ENCODE measurements at places on chromosomes 5 and 9.

- DNase-seq: no peak
Observed at GRCh38 chr9:79193501-79194223, 378.1 kb upstream of the TLE4 start.

GRCh38 chr5:7616897-7617296 is 221.0 kb downstream of the ADCY2 start:
- DNase-seq: no peak

GRCh38 chr9:37619806-37620205 is 27.4 kb upstream of the TOMM5 start:
- no peak for DNase-seq

DNA sequence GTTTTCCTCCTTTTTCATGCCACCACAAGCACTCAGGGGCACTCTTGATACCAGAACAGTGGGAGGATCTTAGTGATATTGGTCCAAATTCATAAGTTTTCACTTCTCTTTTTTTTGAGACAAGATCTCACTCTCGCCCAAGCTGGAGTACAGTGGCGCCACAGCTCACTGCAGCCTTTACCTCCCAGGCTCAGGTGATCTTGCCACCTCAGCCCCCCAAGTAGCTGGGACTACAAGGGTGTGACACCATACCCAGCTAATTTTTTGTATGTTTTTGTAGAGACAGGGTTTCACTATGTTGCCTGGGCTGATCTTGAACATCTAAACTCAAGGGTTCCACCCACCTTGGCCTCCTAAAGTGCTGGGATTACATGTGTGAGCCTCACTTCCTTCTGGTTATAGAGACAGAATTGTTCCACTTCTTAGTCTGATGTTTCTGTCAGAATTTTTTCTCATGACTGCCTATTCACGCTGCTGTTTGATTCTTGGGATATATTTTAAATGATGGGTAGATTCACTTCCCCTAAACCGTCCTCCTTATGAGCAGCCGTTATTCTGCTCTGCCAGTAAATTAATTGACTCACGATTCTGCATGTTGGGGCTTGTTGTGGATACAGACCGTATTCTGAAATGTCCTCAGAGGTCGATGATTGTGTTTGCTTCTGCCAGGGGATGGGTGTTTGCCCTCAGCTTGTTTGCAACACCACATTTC is 30.8 kb downstream of the MTAP start:
- DNase-seq: no peak

GRCh38 chr9:101566904-101567724 is 27.7 kb downstream of the PPP3R2 start:
- DNase-seq: peak; percentile 58

DNA sequence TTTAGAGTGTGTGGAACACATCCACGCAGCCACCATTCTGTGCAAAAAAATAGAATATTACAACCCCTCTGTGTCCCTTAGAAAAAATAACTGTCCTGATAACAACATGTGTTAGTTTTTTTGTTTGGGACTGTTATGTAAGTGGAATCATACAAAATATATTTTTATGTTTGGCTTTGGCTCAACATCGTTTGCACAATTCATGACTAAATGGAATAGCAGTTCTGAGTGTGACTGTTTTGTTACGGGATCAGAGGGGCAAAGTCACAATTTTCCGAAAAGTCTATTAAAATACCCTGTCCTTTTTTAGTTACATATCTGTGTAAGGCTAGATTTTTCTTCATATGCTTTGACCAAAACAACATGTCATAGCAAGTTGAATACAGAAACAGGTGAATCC is 12.8 kb downstream of the MTREX start:
- DNase-seq: no peak

DNA sequence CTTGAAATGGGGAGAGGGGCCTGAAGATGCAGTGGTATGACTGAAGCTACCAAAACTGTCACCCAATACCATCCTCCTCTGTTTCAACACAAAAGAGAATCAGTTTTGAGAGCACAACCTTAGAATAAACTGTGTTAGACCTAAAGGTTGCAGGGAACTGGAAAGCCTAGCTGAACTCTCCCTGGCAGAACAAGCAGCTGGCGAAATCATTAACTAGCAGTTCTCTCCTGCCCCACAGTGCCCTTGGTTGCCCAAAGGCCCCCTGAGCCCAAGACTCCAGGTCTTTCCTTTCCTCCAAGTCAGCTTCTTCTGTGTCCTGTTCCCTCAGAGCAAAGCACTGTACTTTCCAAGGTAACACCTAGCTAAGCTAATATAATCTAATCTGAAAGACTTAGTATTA is 135.4 kb upstream of the SLC30A5 start:
- DNase-seq: no peak

DNA sequence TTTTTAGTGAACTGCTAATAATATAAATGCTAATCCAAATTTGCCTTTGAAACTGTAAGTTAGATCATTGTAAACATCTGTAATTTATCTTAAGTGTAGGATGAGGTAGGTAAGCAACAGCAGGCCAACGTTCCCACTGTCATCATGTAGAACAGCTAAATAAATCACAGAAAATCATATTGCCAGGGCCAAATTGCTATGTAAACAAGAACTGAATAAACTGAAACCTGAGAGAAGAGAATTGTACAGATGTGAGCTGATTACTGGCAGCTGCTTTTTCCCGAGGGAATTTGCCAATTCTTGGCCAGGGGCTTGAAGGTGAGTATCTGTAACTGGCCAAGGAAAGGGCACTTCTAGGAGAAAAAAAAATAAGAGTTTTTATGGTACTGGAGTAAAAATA is 97.6 kb downstream of the CDH10 start:
- no peak for DNase-seq

GRCh38 chr9:14173713-14174112 is 140.2 kb downstream of the NFIB start:
- DNase-seq: no peak

- DNase-seq: no peak
Observed at GRCh38 chr5:140694276-140694675, 3.0 kb downstream of the HARS2 start.

DNA sequence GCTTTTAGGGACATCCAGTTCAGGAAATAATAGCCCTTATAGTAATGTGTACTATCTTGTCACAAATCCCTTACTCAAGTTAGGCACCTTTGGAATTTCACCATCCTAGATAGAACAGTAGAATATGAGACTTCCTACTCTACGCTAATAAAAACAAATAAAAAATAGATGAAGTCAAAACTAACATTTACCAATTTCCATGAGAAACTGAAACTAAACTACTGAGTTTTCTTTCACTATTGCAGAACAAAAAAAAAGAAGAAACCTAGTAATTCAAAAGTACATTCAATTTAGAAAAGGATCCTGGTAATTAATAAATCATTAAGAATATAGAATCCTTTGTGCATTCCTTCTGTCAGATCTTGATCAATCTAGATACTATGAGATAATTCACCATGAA is 14.0 kb downstream of the STARD4 start:
- DNase-seq: no peak

GRCh38 chr9:33956544-33956943 is 92.1 kb downstream of the UBAP2 start:
- no peak for DNase-seq

DNA sequence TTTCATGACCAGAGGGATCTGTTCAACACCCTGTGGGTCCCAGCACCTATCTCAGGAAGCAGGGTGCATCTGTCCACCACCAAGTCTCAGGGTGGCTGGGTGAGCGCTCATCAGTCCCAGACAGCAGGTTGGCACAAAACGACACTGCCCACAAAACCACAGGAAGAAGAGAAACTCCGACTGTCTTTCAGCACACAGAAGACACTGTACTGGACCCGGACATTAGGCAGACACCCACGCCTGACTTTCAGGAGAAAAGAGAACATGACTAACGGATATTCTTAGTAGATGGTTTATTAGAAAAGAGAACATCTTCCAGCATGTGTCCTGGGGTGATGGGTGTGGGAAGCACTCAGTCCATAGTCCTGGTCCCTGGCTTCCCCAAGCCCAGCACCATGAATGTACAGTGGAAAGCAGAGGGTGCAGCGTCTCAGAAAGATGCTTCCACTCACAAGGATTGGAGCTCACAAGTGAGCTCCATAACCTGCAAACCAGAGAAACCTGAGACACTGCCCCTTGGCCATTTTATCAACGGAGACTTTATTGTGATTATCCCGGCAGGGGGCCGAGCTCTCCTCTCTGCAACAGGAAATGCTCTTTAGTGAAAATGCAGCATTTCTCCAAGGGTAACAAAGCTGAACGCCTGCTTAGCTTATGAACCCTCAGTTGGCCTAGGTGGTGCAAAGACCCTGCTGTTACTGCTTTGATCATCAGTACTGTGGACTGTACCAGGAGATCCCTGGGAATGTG is 35.8 kb upstream of the LCP2 start:
- peak; percentile 75 for DNase-seq

GRCh38 chr5:7494481-7495130 is 98.7 kb downstream of the ADCY2 start:
- DNase-seq: no peak

- DNase-seq: no peak
Observed at GRCh38 chr5:45774528-45774927, 78.3 kb upstream of the HCN1 start.

DNA sequence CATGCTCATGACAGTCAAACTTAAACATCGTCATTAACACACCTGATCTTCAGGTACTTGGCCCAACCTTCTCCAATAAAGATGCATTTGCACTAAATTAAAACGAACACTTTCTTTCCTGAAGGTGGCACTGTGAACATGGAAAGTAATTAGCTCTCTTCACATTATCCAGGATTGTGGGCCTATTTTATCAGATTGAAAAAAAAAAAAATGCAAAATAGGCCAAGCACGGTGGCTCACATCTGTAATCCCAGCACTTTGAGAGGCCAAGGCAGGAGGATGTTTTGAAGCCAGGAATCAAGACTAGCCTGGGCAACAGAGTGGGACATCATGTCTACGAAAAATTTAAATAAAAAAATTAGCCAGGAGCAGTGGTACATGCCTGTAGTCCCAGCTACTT is 14.4 kb upstream of the CDC20B start:
- DNase-seq: no peak

DNA sequence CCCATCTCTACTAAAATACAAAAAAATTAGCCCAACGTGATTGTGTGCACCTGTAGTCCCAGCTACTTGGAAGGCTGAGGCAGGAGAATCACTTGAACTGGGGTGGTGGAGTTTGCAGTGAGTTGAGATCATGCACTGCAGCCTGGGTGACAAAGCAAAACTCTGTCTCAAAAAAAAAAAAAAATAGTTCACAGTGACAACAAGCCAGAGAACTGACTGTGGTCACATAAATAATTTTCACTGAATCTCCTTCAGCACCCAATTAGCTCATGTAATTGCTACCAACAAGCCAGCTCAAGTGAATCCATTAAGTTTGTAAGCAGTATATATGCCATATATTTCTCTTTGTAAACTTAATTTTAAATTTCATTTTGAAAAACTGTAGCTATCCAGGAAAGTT is 14.5 kb upstream of the AFAP1L1 start:
- DNase-seq: no peak

GRCh38 chr5:18772475-18772874 is 1138.2 kb downstream of the TAF11L14 start:
- no peak for DNase-seq

All from activated CD4-positive, alpha-beta T cell treated with anti-CD3 and anti-CD28 coated beads for 48 hours (primary cell).